ENCODE measurements at places on chromosomes 2 and 18.

DNA sequence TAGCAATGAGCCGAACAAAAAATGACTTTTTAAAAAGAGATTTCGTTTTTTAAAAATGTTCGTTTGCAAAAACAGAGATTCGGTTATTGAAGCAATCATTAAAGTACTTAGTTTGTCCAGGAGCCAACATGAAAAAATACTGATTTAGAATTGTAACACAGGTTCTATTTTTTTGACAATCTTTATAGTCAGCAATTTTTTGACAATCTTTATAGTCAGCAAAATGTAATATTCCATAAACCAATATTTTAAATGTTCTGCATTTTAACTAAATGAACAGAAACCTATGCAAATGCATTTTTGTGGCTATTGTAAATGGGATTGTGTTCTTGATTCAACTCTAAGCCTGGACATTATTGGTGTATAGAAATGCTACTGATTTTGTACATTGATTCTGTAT is 161.8 kb downstream of the DSEL start:
- no peak for DNase-seq

DNA sequence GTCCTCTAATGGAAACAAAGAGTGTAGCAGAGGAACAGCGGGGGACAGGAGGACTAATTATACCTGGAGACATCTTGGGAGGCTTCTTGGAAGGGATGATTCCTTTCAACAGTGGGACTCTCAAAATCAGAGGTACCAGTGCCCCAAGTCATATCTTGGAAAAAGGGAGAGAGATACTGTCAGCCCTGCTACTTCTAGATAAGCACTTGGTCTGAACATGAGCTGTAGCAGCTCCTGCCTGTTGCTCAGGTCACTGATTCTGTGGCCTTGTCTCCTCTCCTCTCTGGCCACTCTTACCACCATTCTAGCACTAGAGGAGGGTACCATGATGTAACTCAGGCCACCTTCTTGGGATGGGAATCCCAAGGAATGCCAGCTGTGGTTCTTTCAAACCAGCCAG is 54.5 kb downstream of the MFSD6 start:
- no peak for DNase-seq

- DNase-seq: no peak
Observed at GRCh38 chr18:9861157-9861556, 24.6 kb upstream of the TXNDC2 start.

GRCh38 chr2:191036363-191036762 is 22.4 kb upstream of the STAT1 start:
- DNase-seq: no peak

DNA sequence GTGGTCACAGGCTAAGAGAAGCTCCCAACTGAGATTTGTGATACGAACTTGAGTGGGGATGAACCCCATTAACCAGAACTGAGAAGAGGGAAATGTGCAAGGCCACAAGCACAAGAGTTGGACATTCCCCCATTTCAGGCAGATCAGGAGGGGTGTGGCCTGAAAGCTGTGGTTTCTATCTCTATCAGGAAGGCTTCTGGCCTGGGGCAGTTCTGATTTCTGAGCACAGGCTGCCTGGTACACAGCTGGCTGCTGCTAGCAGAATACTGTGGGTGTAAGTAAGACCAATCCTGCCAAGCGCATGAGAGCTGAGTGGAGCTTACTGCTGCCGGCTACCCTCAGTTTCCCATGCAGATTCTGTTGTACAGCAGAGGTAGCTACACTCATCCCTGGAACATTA is 484.6 kb downstream of the SATB2 start:
- no peak for DNase-seq

DNA sequence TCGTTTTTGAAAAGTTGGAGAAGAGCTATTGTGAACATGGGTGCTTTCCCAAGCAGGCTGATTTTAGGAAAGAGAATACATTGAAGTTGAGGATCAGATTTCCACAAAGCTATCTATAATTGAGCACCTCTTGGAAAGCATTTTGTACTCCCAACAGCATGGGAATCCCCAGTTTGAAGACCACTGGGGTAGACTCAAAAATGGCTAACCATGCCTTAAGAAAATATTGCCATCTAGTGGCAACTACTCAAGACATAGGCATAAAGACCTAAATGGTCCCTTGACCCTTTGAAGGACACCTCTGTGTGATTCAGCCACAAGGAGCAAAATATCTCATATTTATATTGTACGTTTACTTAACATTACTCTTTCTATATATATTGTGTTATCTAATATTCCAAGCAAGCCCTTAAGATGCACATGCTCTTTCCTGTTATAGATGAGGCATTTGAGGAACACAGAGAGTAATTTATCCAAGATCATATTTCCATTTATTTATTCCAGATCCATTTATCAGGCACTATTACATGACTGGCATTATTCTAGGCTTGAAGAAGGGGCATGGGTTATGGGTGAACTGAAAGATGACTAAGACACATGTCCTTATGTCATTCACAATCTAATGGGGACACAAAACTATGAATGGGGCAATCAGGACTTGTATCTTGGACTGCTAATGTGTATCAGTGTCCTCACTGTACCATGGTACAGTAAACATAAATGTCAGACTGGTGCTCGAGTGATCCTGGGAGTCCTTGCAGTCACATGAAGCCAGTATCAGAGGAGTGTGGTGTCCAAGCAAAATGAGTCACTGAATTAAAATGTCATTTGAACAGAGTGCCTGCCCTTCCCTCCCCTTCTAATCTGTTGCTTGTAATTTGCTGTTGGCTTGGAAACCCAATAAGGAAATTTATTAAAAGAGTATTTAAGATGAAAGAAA is 121.0 kb upstream of the XPO1 start:
- DNase-seq: no peak

DNA sequence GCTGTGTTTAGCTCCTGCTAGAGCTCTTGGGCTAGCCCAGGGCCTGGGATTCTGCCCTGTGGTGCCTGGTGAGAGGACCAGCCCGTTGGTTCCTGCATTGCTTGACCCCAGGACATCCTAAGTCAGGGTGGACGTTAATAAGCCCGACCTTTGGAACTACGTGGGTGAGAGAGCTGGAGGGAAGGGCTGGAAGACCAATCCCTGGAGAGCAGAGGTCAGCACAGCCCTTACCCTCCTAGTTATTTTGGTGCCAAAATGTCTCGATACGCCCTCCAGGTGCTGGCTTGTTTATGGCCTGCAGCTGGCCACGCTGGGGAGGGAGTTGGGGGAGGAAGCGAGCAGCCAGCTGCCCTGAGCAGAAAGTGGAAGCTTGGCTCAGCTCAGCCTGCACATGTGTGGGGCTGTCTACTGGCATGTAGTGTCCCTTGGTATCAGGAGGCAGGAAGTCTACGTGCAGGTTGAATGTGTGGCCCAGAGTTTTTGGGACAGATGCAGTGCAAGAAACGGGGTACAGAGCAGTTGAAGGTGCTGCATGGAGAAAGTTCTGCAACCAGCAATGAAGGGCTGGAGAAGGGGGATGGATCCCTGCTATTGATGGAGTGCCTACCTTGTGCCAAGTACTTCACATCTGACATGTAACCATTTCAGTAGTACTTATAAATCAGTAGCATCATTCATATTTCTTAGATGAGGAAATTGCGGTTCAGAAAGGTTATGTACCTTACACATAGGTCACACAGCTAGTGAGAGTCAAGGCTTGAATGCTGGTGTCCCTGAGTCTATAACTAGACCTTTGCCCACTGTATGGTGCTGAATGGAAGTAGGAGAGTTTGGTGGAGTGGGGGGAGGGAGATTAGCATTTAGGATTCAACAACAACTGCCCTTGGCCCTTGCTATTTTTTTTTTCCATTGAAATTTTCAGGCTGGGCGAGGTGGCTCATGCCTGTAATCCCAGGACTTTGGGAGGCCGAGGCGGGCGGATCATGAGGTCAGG is 5.0 kb upstream of the DGKD start:
- DNase-seq: no peak

DNA sequence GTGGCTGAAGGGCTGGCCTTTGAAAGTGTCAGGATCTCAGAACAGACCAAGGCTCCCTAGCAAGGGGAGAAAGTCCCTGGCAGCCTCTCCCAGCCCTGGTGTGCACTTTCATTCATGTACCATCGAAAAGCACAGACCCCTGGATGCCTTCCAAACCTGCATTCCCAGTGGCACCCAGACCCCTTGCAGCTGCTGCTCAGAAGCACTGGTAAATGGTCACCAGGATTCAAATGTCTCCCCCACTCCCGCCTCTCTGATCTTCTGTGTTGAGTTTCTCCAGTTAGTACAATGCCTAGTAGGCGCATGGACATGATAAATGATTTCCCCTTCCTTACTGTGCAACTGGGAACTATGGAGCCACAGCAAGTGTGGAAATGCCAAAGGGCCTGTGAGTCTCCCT is 180.0 kb downstream of the GLI2 start:
- DNase-seq: no peak

DNA sequence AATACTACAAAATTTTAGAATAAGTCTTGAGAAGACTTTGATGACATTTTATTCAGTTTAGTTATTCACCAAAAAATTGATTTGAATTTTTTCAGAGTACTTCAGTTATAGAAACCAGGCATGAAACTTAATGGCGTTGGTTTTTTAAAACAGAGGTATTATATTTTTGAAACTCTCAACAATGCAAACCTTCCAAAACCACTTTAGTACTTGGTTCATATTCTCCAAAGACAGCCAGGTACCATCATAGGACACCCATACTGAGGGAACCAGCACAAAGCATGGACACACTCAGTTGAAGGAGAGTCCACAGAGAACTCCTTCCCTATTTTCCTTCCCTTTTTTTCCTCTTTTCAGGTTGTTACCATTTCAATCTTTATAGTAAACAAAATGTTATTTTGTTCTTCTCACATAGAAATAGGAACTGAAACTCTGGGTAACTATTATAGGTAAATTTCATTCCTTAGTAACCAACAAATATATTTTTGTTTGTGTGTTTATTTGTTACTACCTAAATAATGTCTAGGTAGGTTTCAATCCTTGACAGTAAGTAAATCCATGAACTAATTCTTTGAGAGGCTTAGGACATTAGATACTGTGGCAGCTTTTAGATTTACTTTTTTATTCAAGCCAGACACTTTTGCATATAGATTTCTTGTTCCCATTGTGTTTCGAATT is 95.8 kb downstream of the TMEFF2 start:
- no peak for DNase-seq

DNA sequence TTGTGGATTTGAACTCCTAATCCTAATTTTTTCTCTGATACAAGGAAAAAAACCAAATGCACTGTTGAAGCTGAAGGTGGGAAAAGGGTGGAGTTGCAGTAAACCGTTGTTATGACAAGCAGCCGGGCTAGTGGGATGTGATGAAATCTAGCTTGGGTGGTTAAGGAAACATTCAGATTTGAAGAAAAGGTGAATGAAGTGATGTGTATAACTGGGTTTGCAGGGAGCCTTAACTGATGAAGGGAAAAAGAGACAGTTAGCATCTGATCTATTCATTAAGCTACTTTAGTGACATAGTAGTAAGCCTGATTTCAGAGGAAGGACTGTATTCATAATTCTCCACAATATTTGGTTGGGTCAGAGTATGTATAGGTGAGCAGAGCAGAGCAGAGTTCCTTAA is 3.5 kb downstream of the EML6 start:
- DNase-seq: no peak

GRCh38 chr2:238643400-238643907 is 204.4 kb upstream of the TWIST2 start:
- DNase-seq: no peak

DNA sequence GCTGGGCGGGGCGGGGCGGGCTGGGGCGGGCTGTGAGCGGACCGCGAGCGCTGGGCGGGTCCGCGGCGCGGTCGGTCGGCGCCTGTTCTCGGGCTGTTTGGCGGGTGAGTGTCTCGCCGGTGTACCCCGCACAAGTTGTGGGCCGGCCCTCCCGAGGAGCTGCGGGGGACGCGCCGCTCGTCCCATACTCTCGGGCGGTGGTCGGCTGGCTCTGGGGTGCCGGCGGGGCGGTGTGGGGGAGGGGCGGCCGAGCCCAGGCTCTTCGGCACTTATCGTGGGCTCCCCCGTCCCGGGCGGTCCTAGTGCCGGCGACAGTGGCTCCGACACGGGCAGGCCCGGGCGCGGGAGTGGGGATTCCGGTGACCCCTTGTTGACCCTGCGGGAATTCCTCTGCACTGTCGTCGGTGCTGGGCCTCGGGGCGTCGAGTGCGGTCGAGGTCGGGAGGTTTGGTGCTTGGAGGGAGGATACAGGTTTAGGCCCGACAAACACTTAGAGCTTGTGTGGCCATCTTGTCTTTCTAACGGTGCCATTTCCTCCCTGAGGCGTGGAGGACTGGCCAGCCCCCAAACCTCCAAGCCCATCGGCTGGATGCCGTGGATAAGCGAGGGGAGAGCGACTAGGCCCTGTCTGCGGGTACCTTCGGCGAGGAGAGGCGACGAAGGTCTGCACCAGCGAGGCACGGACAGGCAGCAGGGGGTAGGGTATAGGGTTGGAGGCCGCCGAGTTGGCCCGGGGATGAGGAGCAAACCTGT is at the start of gene SEPTIN2:
Gene SEPTIN2 (plus strand): TSS at position 47 of the 753 bp plus-strand sequence. CDS start 8,308 bp downstream, outside the sequence.
- DNase-seq: peak; percentile 23

- DNase-seq: no peak
Observed at GRCh38 chr2:100235098-100235497, 87.2 kb downstream of the LONRF2 start.

GRCh38 chr18:48860269-48861180 is 90.2 kb downstream of the SMAD7 start:
- no peak for DNase-seq

DNA sequence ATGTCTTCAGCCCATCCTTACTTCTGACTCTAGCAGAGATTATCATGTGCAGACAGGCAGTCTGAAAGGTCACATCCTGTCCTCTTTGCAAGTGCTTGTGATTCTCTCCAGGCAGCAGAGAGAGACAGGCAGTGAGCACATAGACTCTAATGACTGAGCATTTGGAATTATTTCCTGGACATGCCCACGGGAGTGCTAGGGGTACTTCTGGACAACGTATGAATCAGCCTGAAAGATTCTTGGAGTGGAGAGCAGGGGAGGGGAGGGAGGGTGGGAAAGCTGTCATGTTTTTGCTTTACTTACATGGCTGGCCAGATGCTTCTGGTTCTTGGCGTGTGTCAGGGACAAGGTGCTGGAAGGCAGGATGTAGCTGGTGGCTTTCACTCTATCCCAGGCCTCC is 150.6 kb downstream of the RIF1 start:
- no peak for DNase-seq

- DNase-seq: no peak
Observed at GRCh38 chr2:19158211-19158610, 200.2 kb downstream of the OSR1 start.

GRCh38 chr2:137435162-137435561 is 529.1 kb upstream of the HNMT start:
- DNase-seq: peak; percentile 4

DNA sequence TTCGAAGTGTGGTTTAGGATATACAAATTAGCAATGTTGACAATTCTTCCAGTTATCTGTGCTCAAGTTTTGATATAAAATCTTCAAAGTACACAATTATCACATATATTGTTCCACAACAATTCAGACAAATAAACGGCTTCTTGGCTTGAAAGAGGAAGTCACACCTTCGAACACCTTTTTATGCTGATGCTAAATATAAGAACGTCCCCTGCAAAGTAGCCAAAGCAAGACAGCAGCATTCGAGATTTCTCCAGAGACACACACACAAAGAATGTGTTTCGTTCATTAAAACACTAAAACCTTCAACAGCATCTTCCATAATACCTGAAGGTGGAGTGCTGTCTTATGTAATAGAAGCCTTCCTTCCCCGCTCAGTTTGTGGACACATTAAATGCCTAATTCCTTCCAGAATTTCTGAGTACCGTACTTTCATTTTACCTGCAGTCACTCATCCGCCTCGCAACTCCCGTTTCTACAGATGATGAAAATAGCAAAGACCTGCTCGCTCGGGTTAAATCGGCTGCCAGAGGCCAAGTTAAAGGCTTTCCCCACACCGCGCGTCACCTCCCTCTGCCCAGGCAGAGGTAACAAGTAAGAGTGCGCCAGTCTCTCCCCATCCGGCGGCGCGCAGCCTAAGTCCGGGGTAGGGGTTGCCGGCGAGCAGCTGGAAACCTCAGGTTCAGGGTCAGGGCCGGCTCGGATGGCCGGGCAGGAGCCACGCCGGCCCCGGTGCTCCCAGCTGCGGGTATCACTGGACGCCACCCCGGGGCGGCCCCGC is 847 bp downstream of the SERPINE2 start:
- no peak for DNase-seq
